Activated CD4-positive, alpha-beta memory T cell treated with anti-CD3 and anti-CD28 coated beads, Interleukin-2, amount 10 ng/mL, durations not matched to agents 7 days and 5 days (primary cell): ENCODE measurements at places on chromosomes 16 and 17. TPM values are rescaled to one million over a fixed set of nuclear protein-coding genes. Genes with fewer than 3 reads are reported as not detected.

KRTAP4-9 gene
- total RNA-seq = not detected

SEZ6 gene
- total RNA-seq = not detected

DNA sequence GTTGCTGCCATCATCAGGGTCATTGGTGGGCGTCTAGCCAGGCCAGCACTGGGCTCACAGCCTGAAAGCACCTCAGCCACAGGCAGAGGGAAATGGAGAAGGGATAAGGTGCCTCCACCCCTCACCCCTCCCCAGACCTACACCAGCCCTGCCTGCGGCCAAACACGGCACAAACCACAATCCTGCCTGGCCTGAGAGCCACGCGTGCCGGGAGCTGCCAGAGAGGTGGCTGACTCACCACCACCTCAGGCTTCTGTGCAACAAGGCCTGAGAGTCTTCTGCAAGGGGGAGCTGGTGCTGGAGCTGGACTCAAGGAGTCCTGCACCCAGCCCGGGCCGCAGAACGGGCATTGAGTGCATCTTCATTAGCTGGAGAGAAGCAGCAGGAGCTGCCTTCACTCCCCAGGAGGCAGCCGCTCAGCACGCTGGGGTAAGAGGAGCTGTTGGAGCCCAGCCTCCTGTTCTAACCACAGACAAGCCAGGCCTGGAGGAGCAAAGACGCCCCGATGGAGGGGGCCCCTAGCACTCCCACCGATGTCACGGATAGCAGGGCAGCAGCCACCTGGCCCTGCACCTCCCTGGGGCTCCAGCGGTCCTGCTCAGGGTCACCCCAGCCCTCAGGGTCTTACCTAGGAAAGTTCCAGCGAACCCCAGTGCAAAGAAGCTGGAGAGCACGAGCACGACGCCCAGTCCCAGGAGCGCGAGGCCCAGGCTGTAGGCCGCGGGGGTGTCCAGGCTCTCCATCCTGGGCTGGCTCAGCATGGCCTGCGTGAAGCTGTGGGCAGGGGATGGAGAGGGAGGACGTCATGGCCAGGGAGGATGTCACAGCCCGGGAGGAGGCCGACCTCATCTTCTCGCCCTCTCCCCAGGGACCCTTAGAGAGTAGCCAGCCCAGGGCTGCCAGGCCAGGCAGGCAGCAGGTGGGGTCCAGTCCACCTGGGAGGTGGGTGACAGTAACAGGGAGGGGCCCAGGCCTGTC lies 16.0 kb upstream of the RASD1 start:
- DNase-seq = no peak

DNA sequence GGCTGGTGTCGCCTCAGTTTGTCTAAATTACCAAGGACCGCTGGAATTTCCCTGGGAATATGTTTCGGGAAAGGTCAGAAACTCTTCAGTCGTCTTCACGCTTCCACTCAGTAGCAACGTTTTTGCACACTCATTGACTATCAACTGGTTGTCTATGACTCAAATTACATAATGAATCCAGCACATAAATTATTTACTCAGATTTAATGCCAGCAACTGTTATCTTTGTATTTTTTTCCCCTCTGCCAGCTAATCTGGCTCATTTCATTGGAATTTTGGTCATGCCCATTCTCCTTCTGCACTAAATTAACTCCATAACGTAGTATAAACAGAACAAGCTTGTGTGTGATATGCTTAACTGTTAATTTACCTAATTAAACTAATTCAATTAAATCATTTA lies 372.7 kb upstream of the ZFHX3 start:
- no peak for DNase-seq

DNA sequence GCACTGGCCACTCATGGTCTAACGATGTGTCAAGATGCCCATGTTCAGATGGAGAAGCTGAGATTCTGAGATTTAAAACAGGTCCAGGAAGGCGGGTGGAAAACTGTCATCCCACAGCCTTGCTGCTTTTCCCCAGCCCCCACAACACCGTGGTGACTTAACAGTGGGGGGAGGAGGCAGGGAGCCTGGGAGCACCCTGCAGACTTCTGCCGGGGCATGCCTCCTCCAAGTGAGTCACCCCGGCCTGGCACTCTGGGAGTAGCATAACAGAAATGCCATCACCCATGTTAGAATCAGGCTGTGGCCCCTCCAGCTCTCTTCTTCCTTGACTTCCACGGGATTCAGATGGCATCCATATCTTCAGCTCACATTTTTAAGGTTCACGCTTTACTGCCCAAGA lies 164.8 kb downstream of the CBLN1 start:
- DNase-seq = no peak

- no peak for DNase-seq
These were observed 6.2 kb downstream of the MAP3K14 start for GRCh38 chr17:45310380-45311324.
